ENCODE measurements at places on chromosomes 12 and 14.

DNA sequence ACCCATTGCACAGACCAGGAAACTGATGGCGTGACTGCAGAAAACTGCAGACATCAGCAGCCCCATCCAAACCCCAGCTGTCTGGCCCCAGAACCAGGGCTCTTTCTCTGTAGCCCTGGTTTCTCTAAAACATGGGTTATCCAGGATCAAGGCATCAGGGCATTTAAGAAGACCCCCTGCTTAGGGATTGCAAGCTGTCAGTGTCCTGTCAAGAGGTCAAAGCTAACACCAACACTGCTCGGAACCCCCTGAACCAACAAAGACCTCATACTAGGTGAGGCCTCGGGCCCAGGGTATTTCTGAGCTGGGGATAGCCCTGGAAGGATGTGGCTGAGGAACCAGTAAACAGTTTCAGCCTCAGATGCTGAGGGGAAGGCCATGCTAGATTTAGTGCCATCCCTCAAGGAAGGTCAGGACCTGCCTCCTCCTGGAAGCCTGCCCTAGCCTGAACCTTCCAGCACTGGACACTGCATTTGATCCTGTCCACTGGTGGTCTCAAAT, 39.2 kb downstream of the BCL11B start:
- no peak for DNase-seq

DNA sequence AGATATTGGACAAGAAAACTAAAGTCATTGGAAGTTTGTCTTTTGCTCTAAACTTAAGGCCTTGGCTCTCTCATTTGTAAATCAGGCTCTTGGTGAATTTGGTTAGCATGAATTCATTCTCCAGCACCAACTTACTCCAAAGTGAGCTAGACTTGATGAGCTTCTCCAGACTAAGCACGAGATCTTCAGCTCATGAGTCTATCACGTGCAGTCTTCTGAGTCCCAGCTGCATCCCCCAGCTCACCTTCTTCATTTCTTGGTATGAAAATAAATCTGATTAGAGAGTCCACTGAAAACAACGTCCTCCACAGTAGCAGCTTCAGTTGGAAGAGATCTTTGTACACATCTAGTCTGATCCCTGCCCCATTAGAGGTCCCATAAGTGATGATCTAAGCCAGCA, 52.5 kb upstream of the DDX11 start:
- no peak for DNase-seq

DNA sequence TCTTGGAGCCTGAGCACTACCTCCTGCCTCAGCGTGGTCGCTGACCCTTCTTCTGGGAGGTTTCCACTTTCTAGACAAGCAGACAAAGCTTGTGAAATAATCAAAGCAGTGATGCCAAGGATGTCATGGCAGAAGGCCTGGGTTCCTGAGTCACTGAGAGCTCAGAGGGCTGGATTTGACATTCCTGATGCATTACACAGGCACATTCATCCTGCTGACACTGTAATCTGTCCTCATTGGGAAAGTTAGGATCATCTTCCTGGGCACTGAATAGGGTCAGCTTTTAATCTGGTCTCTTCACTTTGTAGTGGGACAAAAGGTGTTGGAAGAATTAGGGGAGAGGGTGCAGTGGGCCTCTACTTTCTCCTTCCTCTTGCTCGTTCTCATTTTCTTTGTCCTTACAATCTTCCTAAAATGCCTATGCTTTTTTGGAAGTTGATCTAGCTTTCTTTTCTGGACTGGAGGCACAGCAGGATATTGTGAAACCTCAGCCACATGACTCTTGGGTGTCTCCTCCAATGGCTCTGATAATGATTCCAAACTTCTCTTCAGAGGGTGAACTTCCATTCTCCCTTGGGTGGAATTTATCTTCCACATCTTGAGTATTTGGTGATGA, 29.6 kb downstream of the EEA1 start:
- no peak for DNase-seq

GRCh38 chr14:29262979-29263378, 496.4 kb downstream of the FOXG1 start:
- no peak for DNase-seq

GRCh38 chr14:46769292-46769691, 117.7 kb upstream of the RPL10L start:
- no peak for DNase-seq

- DNase-seq: peak; percentile 22
These were observed 74.6 kb downstream of the DACT1 start for GRCh38 chr14:58712357-58712756.

DNA sequence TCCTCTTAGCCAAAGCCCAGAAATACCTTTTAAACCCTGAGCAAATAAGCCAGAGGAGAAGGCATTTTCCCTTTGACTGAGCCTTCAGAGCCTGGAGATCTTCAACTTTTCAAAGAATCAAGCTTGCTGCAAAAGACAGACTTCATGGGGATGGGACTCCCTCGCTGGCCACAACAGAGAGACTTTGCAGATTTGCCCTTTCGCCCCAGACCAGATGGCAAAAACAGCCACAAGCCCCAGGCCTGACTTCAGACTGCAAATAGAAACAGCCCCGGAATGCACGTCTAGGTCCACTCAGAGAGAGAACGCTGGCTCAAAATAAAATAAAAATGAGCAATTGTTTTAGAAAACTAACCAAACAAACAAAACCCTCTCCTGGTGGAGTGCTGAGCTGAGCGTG, 114.6 kb upstream of the MED13L start:
- DNase-seq: no peak

- no peak for DNase-seq
These were observed 4.6 kb upstream of the RPL6 start for GRCh38 chr12:112413855-112414625.

DNA sequence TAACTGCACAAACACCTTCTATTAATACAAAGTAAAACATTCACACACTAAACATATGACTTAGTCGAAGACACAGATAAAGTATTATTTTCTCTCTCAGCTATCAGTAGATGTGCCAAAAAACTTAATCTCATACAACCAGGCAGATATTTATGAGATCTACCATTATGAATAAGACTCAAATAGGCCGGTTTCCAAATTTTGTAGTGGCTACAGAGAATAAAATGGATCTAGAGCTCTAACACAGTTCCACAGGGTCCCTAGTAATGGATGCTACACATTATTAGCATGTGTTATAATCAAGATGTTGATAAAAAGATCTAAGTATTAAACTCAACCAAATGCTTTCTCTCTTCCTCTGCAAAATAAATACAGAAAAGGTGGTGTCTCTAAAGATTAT, 10.4 kb downstream of the SAV1 start:
- no peak for DNase-seq

DNA sequence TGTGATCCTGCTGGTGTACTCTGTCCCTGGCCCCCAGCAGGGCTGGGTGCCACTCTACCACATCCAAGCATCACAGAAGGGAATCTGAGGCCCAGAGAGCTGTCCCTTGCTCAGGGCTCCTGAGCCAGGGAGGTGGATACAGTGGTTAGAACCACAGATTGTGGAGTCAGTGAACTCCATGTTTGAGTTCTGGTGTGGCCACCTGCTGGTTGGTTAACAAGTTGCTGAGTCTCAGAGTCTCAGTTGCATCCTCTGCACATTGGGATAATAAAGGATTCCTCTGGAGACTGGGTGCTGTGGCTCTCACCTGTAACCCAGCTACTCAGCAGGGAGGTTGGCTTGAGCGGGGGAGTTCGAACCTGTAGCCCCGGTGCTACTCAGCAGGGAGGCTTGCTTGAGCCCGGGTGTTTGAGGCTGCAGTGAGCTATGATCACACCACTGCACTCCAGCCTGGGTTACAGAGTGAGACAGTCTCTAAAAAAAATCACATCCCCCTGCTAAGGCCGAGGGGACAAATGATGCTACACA, 39.4 kb downstream of the MVK start:
- DNase-seq: no peak

- DNase-seq: peak; percentile 92
These were observed 6.8 kb downstream of the ZFHX2 start for GRCh38 chr14:23544511-23545447.

DNA sequence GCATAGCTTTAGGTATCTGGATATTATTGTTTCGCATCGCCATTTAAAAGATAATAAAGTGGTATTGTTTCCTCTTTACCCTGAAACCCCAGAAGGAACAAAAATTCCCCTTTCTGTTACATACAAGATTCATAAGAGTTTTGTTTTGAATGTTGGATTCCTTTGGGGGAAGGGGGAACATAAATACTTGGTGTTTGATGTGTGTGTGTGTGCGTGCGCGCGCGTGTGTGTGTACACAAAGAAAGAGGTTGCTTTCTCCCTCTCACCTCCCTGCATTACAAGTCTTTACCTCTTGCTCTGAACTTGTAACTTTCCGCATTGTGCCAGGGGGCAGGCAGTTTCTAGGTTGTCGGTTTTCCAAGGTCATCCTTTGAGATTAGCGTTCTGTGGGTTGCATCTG, 76.4 kb downstream of the GPATCH2L start:
- no peak for DNase-seq

GRCh38 chr14:53956427-53957201, at the start of gene BMP4:
Gene BMP4 (minus strand): TSS chr14:53956825. CDS start chr14:53952222, 4,603 bp downstream.
- DNase-seq: peak; percentile 73

GRCh38 chr12:117412465-117413188, 51.2 kb upstream of the NOS1 start:
- DNase-seq: no peak

DNA sequence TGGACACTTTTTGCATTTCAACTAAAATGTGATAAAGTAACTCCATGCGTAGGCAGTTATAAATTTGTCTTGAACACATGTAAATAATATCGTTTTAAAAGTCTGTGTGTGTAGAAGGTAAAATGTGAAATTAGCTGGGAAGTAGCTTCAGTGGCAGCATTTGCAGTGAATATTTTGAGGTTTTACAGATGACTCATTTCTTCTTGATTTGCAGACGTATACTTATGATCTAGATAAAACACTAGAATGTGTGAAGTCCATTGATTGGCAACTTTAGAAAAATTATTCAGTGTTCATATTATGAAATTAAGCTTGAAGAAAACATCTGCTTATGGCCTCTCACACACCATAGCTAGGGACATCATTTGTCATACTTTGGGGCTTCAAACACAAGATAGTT, 788.6 kb upstream of the NOVA1 start:
- no peak for DNase-seq

DNA sequence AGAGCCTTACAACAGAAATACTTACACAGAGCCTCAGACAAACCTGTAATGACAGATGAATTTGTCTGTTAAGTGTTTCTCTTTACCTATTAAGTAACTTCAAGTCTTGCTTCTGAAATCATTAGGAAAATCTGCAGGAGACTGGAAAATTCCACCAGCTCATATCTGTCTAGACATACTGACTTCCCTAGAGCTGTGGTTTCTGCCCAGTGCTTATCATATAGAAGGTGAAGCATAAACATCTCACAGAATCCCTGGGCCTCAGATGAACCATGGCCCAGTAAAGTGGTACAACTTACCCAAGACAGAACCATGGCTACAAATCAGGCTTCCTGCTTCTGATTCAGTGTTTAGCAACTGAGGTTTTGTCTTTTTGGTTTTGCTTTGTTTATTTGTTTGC, 91.6 kb downstream of the EGLN3 start:
- DNase-seq: no peak

DNA sequence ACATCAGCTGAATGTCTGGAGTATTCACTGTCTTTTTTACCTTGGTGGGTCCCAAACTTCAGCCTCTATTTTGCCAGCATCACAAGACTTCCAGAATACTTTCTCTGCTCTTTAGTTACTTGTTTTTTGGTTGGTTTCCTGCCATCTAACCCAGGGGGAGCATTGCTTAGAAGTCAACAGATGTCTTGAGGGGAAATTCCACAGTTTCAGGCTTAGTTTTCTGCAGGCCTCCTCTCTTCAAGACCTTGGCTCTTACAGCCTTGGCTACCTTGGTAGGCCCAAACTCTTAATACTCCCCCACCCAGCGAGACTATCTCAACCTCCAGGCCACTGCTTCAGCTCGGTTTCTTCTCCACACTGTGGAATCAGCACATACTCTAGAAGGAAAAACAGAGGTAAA, 41.7 kb downstream of the NEDD1 start:
- DNase-seq: no peak

GRCh38 chr14:64841772-64842750, 37.6 kb downstream of the SPTB start:
- no peak for DNase-seq

DNA sequence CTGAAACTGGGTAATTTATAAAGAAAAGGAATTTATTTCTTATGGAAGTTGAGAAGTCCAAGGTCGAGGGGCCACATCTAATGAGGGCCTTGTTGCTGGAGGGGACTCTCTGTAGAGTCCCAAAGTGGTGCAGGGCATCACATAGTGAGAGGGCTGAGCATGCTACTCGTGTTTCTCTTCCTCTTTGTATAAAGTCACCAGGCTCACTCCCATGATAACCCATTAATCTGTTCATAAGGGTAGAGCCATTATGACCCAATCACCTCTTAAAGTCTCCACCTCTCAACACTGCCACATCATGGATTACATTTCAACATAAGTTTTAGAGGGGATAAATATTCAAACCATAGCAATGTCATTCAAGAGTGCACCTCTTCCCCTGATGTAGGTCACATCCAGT, 79.1 kb upstream of the ATP2B1 start:
- no peak for DNase-seq

DNA sequence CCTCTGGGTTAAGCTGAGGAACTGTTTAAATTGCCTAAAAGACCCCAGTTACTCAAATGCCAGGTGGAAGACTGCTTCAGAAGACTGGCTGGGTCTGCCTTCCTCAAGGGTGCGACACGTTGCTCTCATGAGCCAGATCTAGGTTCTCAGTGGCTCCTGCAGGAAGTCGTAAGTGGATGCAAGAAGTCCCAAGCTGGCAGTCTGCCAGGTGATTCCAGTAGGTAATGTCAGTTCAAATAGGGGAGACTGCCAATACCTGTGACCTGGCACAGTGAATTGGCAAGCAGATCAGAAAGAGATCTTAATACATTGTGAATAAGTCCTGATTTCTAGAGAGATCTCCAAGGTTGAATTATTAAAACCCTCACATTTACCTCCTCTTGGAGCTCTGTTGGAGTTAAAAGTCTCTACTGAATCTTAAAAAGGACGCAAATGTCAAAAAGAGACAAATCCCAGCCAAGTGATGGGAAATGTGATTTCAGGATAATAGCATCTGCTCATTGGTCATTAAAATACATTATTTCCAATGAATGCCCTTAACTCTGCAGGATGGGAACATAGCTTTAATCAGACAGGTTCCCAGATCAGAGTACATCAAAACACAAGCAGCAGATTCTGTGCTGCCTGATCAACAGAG, 98.8 kb upstream of the FRMD6 start:
- DNase-seq: no peak

All from glutamatergic neuron (in vitro differentiated cells).